ENCODE measurements at places on chromosomes 2 and 18.

DNA sequence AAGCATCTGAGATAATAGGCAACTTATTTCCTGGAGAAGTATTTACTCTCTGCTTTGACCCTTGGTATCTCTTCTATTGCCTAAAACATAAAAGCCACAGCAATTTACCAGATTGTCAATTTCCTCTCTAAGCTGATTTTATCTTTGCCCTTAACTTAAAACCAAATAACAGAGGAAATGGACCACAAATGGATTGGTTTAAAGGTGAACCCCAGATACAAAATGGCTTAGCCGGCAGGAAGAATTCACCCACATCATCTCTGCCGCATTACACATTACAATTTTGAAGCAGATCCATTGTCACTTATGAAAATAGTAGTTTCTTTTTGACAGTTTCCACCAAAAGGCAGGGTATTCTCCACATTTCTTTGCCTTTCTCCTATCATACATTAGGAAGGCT is 585.8 kb upstream of the CHAC2 start:
- DNase-seq: no peak

DNA sequence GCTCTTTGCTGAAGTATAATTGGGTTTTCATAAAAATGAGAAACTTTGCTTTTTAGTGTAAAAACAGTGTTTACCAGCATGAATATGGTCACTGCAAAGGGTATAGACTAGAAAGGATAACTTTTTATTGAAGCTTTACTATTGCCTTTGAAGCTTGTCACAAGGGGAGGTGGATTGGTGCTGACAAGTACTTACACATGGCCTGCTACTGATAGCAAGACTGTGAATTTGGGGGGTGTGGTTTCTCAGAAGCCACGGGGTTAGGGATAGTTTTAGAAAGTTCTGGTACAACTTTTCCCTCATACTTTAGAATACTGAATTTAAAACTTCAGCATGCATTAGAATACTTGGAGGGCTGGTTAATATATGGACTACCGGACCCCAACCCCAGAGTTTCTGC is 294.1 kb downstream of the SOCS6 start:
- DNase-seq: no peak

DNA sequence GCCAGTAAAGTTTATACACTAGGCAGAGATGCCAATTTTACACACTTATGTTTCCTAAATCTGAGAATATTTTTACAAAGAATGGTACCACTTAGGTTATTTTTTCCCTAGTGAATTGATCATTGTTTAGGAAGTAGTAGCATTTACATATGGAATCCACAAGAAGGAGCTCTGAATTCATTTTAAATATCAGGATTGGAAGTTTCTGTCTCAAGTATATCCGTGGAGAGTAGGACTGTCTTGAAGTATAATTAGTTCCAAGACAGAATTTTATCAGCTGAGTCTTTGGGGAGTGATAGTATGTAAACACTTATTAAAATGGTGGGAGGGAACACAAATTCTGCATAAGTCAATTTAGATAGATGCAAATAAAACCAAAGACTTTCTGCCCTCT is 82.3 kb upstream of the FAM98A start:
- DNase-seq: no peak

DNA sequence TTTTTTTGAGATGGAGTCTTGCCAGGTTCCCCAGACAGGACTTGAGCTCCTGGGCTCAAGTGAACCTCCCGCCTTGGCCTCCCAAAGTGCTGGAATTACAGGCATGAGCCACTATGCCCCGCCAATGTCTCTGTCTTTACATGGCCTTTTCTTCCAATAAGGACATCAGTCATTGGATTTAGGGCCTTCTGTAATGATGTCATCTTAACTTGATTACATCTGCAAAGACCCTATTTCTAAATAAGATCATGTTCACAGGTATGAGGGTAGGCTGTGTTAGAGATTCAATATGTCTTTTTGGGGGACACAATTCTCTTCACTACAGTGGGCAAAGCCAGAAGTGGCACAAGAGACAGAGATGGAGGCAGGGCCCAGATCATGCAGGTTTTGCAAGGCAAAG is 68.1 kb downstream of the PMAIP1 start:
- no peak for DNase-seq

- no peak for DNase-seq
Observed at GRCh38 chr2:201118961-201119854, 3.2 kb downstream of the CFLAR start.

GRCh38 chr18:58584200-58585127 is 44.4 kb downstream of the ALPK2 start:
- DNase-seq: no peak

GRCh38 chr2:178804791-178805190 is 2.4 kb downstream of the TTN start:
- DNase-seq: no peak

Measured in cortex of kidney (tissue), 1 donor.